ENCODE measurements at places on chromosomes 12 and 14. TPM values are rescaled to one million over a fixed set of nuclear protein-coding genes. Genes with fewer than 3 reads are reported as not detected.

DNA sequence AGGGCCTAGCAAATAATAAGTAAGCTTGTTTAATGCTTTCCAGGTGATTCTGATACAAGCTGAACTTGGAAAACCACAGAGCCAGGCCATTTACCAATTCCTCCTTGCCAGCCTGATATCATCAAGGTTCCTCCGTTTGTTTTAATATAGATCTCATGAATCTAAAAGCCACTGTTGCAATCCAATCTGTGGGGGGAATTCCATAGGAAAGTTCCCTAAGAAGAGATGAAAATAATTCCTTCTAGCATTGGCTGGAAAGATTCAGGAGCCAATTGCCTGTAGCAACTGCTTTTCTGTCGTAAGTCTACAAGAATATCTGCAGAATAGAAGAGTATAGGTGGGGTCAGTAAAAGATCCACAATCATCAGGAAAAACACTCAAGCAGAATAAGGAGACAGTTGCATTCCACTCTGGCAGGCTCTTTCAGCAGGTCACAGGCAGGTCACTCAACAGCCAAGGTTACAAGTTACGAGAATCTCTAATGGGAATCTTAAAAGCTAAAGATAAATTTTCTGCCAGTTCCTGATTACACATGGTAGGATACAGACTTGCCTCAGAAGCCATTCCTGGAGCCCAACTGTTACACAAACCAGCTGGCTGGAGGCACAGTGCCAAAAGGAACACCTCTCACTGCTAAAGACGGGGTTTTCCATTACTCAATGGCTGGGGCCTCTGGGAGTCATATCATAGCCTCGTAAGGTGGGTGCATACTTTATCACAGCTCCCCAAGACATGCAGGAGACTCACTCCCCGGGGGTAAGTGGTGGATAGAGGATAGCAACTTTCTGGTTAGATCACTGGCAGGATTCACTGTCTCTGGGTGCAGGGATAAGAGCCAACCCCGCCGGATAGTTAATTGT lies 43.6 kb downstream of the FGD6 start:
- DNase-seq, result peak; percentile 74

GRCh38 chr14:70595443-70596185 lies 4.8 kb downstream of the MED6 start:
- DNase-seq, result no peak

DNA sequence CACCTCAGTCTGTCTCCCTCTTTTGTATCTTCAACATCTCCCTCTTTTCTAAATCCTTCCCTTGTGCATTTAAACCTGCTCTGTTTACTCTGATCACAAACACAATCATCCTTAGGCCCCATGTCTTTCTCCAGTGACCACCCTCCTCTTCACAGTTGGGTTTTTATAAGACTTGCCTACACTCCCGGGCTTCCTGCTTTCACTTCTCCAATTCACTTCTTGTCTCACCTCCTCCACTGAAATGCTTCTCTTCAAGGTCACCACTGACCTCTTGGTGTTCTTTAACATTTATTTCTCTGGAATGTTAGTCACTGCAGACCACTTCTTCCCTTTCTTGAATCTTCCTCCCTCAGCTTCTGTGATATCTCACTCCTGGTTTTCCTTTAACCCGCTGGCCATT lies 8.7 kb upstream of the SMCO2 start:
- no peak for DNase-seq

GRCh38 chr12:83261998-83262397 lies 575.3 kb downstream of the TMTC2 start:
- no peak for DNase-seq

GRCh38 chr12:11980115-11980514 lies 90.6 kb upstream of the BCL2L14 start:
- DNase-seq, result no peak

- no peak for DNase-seq
Observed at GRCh38 chr14:73365727-73366126, 92.6 kb downstream of the NUMB start.

GRCh38 chr14:68199554-68200151 lies 380.1 kb downstream of the RAD51B start:
- DNase-seq, result no peak

Gene NGB
- not detected for total RNA-seq

DNA sequence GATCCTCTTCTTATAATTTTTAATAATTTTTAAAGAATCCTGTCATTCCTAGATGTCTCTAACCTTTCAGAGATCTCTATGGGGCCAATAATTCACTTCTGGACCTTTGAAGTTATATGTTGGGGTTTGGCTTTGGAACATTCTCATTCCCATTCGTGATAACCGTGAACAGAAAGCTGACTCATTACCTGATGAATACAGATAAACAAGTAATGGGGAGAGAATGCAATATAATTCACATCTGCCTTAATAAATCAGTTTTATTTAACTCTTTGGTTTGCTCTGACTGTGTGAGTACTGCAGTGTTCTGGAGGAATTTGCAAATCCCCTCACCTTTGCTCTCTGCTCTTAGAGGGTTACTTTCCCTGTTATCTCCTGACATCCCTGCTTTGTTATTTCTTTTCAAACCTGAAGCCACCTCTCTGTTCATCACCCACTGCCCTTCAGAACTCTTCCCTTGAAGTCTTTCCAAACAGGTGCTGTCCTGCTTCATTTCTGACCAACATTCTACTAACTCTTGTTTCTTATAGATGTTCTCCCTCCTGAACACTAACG lies 79.6 kb upstream of the SLC38A2 start:
- no peak for DNase-seq

GRCh38 chr14:79369359-79370332 lies 841.7 kb downstream of the DIO2 start:
- no peak for DNase-seq

Data from upper lobe of right lung (tissue), 1 donor.